NCI-H1930 (cell line): ENCODE measurements at places on chromosomes 16 and 17.

DNA sequence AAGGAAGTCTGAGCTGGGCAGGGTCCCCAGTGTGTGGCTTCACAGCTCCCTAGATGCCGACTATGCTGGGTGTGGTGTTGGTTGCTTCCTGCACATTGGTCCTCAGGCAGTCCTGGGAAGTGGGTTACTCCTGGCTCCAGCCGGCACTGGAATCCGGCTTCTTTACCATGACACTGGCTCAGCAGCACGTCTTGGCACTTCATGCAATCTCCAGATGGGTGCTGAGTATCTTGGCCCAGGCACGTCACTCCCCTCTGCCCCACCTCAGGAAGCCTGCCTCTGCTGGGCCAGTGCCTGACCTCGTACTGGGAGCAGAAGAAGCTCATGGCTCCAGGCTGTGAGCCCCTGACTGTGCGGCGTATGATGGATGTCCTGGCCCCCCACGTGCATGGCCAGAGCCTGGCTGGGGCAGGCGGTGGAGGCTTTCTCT lies 24.5 kb downstream of the FCSK start:
- no peak for DNase-seq

DNA sequence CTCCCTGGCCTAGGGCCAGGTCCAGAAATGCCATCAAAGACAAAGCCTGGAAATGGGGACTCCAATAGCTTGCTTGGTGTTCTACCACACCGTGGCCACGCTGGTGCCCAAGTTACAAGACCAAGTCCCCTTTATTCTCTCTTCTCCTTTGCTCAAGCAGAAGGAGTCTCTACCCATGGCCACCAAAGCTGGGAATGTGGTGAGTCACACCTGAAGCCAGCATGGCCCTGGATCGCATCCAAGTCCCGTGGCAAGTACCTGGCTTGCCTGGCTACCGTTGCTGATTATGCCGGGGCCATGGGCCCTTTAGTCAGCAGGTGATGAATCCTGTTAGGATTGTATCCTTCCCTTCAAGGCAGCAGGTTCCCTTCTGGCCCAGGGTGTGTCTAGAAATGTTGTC lies 260.0 kb downstream of the HAPSTR1 start:
- no peak for DNase-seq

DNA sequence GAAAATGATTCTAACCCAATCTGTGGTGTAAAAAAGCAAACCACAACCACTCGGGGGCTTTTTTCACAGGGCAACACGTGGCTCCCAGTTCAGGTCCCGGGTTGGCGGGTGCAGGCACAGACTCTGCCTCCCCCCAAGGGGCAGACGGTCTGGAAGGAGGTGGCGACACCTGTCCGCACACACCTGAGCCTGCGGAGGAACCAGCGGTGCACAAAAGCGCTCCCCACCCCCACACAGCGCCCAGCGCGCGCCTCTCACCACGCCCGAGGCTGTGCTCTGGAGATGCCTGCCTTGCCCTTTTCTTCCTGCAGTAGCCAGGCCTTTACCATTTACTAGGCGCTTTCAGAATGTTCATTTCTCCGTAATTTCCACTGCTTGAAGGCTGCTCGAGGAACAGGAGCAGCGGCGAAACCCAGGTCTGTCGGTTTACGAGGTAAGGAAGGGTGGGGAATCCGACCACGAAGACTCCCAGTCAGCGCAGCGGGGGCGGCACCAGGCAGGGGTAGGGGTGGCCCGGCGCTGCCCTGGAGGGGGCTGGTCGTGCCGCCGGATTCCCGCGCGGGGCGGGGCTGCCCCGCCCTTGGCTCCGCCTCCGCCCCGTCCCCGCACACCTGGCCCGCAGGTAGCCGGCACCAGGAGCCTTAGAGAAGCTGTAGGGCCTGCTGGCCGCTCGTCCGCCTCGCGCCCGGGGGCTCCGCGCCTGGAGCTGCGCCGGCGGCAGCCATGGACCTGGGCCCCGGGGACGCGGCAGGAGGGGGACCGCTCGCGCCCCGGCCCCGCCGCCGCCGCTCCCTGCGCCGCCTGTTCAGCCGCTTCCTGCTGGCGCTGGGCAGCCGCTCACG lies at the start of gene USP43:
Gene USP43, plus strand, starts transcription at position 608 of the 842 bp plus-strand sequence. Its CDS starts 116 bp downstream, at position 724.
- DNase-seq = no peak

DNA sequence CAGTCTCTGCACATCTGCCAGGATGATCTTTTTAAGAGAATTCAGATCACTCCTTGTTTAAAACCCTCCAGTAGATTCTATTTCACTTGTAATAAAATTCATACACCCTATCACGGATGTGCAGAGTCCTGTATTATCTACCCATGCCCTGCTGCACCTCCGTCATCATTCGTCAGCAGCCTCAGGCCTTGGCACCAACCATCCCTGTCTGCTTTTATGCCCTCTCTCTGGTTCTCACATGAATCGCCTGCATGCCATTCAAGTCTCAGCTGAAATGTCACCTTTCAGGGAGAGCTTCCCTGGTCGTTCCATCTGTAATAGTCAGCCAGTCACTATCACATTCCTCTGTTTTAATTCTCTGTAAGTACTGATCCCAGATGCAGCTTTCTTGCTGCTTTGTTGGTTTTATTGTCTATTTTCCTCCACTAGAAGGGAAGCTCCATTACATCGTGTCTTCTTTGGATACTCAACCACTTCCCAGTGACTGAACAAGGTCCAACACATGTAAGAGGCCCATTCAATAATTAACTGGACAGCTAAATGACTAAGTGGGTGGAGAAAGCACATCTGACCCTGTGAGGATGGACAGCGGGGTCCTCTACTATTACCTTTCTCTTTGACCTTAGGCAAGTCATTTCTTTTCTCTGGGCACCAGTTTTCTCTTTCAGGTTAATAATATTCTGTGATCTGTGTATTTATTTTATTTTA lies 81.2 kb upstream of the GOT2 start:
- no peak for DNase-seq

- no peak for DNase-seq
These were observed 16.0 kb downstream of the CEP295NL start for GRCh38 chr17:78886954-78887353.
